ENCODE measurements at places on chromosomes 11 and 22.

DNA sequence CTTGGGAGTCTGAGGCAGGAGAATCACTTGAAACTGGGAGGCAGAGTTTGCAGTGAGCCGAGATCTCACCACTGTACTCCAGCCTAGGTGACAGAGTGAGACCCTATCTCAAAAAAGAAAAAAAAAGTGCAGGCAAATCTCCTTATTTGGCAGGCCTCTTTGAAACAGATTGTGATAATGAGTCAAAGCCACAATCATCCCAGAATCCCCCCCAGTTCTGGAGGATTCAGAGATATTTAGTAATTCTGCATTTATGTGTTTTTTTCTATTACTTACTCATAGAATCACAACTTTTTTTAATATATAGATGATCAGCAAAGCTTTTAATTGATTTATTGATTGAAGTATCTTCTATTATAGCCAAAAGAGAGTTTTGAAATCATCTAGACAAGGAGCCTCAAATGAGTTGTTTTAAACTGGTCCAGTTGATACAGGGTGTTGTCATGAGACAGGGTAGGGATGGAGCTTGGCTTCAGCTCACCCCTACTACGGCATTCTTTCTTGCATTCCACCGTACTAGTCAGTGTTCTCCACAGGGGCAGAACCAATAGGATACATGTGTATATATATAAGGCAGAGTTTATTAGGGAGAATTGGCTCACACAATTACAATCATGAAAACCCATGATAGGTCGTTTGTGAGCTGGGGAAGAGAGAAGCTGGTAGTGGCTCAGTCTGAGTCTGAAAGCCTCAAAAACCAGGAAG lies 39.3 kb upstream of the SORL1 start:
- no peak for DNase-seq

- DNase-seq: peak; percentile 56
These were observed 30.6 kb upstream of the TSKU start for GRCh38 chr11:76752321-76753143.

DNA sequence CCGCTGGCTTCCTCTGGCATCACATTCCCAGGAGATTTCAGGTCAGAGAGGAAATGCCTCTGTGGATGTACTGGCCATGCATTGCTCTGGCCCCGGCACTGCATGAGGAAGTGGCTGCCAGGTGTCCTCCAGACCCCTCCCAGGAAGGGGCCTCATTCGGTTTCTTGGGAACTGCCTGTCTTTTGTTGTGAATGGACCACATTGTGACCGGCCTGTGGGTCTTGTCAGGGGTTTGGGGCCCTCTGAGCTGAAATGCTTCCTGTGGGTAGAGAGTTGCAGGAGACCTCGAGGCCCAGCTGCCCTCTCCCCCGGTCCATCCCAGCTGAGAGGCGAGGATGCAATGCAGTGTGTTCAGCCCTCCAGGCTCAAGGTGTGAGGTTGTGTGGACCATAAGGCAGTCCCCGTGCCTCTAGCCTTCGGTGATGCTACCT lies 18.8 kb upstream of the ST3GAL4 start:
- DNase-seq: no peak

DNA sequence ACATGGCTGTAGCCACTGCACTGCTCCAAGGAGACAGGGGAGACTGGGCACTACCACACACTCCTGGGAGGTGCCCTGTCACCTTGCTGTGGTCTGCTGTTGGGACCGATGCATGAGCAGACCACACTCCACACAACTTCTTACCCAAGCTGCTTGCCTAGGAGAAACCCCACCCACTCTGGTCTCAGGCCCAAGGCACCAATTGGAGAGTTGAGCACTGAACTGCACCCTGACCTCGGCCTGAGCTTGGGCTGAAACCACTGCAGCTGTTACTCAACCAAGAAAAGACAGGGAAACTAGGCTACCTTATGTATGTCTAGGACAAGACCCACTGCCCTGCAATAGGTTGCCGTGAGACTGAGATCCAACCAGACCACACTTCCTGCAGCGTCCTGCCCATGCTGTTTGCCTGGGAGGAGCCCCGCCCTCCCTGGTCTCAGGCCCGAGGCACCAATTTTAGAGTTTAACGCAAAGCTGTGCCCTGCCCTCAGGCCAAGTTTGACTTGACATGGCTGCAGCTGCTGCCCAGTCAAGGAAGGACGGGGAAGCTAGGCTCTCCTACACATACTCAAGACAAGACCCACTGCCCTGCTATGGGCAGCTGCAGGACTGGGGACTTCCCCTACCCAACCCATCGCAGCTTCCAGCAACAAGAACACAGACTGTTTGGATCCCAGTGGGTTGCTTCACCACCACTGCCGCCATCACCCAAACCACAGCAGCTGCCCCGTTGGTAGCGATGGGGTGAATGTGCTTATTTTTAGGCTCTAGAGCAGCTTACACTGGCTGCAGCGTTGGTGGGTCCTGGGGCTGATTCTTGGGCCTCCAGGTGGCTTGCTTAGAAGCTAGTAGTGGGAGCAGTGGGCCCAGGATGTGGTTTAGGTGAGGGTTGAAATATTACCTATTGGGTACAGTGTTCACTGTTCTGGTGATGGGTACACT lies 66.8 kb downstream of the BRD1 start:
- no peak for DNase-seq

DNA sequence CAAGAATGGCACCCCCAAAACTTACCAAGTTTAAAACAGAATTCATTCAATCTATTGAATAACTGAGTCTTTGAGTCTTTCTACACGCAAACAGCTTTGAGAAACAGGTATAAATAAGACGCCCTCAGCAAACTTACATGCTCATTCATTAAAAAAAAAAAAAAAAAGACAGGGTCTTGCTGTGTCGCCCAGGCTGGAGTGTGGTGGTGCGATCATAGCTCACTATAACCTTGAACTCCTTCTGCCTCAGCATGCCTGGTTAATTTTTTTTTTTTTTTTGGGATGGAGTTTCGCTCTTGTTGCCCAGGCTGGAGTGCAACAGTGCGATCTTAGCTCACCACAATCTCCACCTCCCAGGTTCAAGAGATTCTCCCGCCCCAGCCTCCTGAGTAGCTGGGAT lies 6.1 kb downstream of the PRR14L start:
- no peak for DNase-seq
